ENCODE measurements at places on chromosomes 1 and 21.

- no peak for DNase-seq
Measured at GRCh38 chr1:30249446-30250337, 473.7 kb downstream of the MATN1 start.

- no peak for DNase-seq
Measured at GRCh38 chr1:50976111-50976889, 6.3 kb downstream of the CDKN2C start.

- no peak for DNase-seq
Measured at GRCh38 chr1:80988926-80989325, 811.8 kb upstream of the ADGRL2 start.

DNA sequence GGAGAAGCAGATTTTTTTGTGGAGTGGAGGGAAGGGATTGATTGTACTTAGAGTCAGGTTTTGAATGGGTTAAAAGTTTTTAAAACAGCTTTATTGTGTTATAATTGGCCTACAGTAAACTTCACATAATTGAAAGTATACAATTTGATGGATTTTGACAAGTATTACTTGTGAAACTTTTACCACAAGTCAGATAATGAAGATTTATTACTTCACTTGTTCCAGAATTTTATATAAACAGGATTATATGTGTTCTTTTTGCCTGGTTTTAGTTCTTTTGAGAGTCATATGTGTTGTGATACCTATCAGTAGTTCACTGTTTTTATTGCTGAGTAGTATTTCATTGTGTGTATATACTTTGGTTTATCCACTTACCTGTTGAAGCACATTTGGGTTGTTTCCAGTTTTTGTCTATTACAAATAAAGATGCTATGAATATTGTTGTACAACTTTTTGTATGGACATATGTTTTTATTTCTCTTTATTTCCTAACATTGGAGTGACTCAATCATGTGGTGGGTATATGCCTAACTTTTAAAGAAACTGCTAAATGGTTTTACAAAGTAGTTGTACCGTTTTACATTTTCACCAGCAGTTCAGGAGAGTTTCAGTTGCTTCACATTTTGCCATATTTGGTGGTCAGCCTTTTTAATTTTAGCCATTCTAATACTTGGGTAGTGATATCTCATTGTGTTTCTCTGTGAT is 71.0 kb downstream of the DYRK1A start:
- no peak for DNase-seq

DNA sequence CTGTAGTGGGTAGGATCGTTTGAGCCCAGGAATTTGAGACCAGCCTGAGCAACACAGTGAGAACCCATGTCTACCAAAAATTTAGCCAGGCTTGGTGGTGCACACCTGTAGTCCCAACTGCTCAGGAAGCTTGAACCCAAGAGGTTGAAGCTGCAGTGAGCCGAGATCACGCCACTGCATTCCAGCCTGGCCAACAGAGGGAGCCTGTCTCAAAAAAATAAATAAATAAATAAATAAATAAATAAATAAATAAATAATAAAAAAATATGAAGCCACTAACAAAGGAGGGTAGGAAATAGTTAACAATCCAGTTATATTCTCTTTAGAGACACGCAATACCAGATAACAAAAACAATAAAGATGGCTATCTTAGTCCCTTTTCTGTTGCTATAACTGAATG is 11.9 kb upstream of the CBR3 start:
- no peak for DNase-seq

DNA sequence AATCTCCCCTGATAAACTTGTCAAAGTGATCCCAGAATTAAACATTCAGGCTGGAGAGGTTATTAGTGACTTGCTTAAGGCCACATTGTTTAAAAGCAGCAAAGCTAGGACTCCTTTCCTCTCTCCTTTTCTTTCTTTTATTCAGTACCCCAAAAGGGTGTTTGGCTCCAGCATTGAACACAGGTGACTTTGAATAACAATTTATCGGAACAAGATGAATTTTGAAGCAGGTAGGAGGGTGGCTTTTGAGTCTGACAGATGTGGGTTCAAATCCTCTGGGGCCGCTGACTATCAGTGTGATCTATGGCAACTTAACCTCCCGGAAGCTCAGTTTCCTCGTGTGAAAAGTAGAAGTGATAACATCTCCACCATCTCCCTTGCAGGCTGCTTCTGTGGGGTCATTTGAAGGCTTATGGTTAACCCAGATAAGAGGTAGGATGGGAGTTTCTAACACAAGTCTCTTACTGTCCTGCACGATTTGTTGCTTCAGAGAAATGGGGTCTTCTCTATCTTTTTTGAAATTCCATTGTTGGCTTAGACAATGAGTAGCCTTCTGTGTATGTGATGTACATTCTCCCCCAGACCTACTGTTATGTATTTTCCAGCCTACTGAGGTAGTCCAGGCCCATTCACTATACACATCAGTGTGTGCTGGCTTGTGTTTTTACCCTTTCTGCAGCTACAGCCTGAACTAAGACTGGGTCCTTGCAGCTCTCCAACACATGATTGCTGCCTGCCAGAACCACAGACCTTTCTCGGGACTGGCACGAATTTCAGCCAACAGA is 29.0 kb downstream of the JUN start:
- no peak for DNase-seq

DNA sequence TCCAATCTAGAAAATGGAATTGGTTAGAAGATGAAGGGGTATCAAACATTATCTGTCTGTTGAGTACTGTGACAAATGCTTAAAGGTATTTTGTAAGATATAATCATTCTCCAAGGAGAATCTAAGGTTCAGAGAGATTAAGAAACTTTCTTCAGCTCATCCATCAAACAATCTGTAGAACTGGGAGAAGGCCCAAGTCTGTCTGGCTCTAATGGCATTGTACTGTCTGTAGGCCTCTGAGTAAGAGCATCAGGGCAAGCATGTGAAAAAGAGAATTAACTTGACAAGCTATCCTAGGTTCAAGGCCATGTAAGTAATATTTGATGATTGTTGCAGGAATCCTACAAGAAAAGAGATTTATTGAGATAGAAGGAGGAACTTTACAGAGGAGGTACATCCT is 5.3 kb upstream of the FGGY start:
- no peak for DNase-seq

DNA sequence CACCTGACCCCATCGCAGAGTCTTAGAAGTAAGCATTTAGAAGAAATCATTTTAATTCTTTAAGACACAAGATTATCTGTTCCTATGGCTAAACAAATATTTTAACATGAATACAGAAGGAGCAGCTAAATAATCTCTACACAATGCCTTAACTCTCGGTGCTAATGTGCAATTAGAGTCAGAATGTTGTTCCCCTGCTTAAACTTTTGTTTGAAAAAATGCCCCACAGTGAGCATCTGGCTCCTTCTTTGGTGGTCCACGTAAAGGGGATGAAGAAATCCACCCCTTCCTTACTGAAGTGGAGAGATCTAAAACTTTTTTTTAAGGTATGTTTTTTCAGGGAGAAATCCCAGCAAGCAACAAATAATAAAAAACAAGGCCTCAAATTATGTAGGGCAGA is 55.2 kb downstream of the SLC45A1 start:
- no peak for DNase-seq

DNA sequence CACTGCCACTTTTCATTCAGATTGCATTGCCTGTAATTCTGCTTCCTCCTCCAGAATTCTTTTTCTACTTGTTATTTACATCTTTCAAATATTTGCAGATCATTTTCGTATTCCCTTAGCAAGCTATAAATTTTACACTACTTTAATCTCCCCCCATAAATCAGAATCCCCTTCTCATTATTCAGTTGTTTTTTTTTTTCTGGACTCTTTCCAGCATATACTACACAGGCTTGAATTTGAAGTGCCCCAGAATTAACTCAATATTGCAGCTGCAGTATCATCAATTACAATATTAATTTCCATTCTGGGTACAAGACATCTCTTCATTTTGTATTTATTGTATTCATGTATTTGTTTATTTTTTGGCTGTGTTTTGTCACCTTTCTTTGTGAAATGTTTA is 1494.3 kb downstream of the AMY1C start:
- no peak for DNase-seq

- no peak for DNase-seq
Measured at GRCh38 chr1:16186655-16187235, 25.7 kb downstream of the ARHGEF19 start.

DNA sequence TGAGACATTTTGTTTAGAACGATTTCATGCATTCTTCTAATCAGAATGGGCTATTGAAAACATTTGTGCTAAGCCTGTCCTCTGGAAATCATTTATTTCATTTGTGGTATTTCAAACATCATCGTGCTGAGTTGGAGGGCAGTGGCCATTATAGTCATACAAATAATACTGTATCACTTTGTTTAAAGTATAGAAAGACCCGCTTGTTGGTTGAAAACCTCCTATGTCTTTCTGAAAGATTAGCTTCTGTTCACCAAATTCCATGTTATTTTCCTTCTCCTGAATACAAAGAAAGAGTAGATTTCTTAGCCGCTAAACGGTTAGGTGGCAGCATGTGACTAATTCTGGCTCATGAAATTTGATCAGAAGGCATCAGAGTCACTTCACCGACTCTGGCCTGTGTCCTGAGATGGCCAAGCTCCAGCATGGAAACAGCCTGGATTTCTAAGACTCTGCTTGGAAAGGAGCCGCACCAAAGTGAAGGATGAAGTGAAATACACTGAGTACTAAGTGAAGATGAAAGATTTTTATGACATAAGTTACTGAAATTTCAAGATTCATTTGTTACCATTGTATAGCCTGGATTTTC is 355.1 kb downstream of the USP25 start:
- DNase-seq, result no peak

GRCh38 chr1:215606036-215606435 is 38.9 kb downstream of the KCTD3 start:
- no peak for DNase-seq

DNA sequence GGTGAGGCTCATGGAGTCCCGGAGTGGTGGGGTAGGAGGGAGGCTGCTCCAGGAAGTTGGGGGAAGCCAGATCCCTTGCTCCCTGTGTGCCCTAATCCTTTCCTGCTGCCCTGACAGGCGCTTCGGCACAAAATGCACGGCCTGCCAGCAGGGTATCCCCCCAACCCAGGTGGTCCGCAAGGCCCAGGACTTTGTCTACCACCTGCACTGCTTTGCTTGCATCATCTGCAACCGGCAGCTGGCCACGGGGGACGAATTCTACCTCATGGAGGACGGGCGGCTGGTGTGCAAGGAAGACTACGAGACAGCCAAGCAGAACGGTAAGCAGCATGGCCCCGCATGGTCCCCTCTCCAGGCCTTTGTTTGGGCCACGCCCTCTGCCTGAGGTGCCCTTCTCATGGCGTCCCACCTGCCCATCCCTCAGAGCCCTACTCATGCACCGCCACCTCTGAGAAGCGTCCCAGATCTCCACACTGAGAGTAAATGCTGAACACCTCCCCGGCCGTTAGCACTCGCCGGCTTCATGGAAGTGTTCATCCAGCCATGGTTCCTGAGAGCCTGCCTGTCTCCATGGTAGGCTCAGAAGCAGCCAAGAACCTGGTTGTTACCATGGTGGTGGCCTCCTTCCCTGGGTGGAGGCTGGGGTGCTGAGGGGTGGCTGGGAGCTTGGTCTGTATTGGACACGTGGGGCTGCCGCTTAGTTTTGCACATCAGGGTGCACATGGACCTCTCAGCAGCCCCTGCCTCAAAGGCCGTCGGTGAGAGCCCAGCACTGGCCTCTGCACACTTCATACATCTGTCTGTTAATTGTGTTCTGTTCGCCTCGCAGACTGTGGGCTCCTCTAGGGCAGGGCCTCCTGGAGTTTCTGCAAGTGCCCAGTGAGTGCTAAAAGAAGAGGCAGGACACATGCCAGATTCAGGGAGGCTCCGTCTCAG is 36.5 kb downstream of the LHX4 start:
- DNase-seq, result no peak

DNA sequence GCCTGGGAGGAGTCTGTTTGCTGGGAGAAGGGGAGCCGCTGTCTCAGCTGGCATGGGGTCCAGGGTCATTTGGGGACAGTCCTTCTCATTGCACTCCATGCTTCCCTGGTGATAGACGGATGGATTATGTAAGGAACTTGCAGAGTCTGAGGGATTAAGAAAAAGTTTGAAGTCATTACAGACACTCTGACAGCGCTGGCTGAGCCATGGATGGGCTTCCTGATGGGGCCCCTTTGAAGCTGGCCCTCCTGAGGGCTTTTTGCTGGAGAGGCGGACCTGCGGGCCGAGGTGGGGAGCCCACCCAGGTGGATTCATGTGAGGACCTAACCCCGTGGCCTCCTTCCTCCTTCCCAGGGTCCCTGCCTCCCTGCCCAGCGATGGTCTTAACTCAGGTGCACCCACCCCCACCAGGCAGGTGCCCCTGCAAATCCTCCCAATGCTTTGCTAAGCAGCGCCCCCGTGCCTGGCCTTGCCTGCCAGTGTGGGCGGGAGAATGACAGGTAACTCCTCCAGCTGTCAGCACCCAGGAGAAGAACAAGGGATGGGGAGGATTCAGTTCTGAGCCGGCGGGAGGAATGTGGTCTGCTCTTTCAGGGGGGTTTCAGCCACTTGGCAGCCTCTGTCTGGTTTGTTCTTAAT is 24.2 kb upstream of the C1orf174 start:
- DNase-seq, result no peak

DNA sequence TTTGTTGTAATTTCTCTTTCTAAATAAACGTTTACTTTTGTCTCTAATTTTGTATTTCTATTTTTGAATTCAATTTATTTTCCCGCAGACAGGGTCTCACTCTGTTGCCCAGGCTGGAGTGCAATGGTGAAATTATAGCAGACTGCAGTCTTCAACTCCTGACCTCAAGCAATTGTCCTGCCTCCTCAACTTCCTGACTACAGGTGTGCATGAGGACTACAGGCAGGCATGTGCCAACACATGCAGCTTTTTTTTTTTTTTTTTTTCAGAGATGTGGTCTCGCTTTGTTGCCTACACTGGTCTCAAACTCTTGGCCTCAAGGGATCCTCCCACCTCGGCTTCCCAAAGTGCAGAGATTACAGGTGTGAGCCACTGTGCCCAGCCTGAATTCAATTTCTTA is 36.7 kb upstream of the IL20 start:
- DNase-seq, result no peak

GRCh38 chr21:39961251-39961650 is 94.0 kb downstream of the PCP4 start:
- DNase-seq, result no peak

- no peak for DNase-seq
Measured at GRCh38 chr1:58395355-58395754, 151.2 kb downstream of the OMA1 start.
